ENCODE measurements at places on chromosomes 1 and 21. TPM values are rescaled to one million over a fixed set of nuclear protein-coding genes. Genes with fewer than 3 reads are reported as not detected.
A peak's percentile ranks its signal among the peaks of the same experiment; 100 is the strongest.

HSD17B7 gene
- total RNA-seq: 5.6 TPM

OPRD1 gene
- not detected for total RNA-seq

C1orf159 gene
- total RNA-seq: 11.1 TPM

ZBTB8A gene
- total RNA-seq: 4.5 TPM

ESPN gene
- total RNA-seq: not detected

DNA sequence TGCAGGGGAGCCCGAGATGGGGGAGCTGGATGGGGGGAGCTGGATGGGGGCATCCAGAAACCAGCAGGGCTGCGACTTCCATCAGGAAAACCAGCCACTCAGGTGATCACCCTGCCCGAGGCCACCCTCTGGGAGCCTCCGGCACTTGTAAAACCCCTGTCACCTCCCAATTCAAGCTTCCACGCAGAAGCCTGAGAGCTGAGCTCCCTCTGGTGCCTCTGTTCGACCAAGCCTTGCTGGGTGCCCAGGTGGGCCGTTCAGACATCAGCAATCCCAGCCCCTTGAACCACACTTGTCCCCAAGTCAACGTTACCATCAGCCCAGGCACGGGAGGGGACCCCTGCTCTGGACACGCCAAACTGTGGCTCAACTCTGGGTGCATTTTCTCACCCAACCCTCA is 59.6 kb downstream of the MEGF6 start:
- DNase-seq: no peak

CFH gene
- total RNA-seq: 20.0 TPM

DNA sequence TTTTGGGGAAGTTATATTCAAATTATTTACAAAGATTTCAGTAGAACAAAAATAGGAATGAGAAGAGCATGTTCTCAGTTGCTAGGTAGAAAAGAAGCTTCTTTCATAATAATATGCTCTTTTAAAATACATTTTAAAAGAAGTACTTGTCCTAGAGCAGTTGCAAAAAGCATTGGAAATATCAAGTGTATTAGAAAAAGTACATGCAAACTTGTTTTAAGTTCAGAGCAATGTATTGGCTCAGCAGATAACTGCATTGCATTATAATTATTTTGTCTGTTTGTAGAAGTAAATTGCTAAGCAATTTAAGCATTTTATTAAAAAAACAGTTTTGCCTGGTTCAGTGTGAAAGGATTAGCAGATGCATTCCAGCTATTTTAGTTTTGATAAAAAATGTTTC is 806.4 kb downstream of the USP25 start:
- DNase-seq: no peak

GRCh38 chr1:220741825-220742224 is 6.3 kb upstream of the MTARC2 start:
- no peak for DNase-seq

DNA sequence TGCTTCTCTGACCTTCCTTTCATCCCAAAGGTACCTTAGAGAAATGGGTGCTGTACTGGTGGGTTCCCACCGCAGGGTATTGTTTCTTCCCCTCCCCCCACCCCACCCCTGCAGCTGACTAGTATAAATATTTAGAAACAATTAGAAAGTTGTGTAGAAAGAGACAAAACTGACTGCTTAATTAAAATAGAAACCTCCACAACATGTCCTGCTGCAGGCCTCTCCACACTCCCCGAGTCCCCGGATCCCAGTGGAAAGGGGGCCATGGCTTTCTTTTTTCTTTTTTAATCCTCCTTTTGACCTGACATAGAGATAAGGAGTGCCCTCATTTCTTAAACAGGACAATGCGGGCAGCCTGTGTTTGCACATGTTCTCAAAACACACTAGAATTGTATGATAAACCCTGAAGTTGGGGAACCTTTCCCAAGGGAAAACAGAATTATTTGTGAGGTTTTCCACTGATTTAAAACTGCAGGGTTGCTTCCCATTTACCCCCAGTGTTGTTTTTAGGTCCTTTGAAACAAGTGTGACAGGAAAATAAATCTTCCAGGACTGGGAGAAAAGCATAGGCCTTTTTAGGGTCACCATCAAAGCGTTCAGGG is 1.7 kb downstream of the RHOU start:
- DNase-seq: no peak

- no peak for DNase-seq
Measured at GRCh38 chr21:37939838-37940237, 23.6 kb upstream of the KCNJ6 start.

KLF18 gene
- total RNA-seq: not detected

GRCh38 chr1:3691421-3692204 is 39.3 kb downstream of the TP73 start:
- DNase-seq: no peak

DNA sequence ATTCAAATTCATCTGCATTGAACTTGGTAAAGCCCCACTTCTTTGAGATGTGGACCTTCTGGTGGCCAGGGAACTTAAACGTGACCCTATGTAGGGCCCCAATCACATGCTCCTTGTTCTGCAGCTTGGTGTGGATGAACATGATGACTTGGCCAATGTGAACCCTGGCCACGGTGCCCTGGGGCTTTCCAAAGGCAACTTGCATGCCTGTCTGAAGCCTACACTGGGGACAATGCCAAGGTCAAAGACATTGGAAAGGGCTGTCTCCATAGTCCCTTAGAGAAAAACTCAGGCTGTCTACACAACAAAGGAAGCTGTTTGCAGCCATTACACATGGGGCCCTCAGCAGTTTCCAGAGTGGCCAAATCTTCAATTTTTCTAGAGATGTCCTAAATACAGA is 8.9 kb upstream of the VPS13D start:
- DNase-seq: no peak

DNA sequence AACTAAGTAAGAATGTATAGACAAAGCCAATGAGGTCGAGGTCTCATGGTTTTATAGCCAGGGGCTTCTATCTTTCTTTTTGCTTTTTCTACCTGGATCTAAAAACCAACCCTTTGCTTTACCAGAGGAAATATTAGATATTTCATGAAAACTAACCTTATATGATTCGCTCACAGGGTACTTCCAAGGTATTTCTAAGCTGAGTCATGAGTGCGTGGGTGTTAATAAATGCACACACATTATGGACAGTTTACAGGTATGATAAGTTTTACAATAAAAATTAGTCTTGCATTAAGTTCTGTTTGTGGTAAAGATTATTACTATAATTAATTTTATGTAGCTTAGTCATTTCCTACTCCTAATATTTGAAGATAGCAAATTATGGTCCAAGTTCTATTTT is 217.2 kb downstream of the CHRM3 start:
- no peak for DNase-seq

KLHDC8A gene
- not detected for total RNA-seq

- peak; percentile 48 for DNase-seq
Measured at GRCh38 chr1:196464480-196464941, 143.7 kb downstream of the KCNT2 start.

- no peak for DNase-seq
Measured at GRCh38 chr1:94504601-94505000, 37.0 kb downstream of the F3 start.

ATP6V1G3 gene
- total RNA-seq: 0.89 TPM

DNA sequence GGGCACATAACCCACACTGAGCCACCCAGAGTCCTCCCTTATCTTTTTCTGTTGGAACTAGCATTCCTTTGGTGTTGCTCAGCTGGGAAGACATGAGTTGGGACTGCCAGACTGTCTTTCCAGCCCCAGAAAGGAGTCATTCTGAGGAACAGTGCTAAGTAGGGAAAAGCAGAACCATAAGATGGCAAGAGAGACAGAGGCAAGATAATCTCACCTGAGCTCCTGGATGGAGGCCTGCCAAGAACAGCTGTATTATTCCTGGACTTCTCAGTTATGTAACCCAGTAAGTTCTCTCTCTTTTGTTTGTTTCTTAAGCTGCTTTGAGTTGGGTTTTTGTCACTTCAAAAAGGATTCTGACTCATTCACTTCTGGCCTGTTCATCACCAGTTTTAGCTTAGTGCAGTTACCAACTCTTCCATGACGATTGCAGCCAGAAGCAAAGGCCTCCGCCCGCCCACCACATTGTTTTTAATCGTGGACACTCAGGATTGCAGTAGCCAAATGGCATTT is 134.4 kb downstream of the OMA1 start:
- peak; percentile 77 for DNase-seq

S100A7 gene
- not detected for total RNA-seq

DNA sequence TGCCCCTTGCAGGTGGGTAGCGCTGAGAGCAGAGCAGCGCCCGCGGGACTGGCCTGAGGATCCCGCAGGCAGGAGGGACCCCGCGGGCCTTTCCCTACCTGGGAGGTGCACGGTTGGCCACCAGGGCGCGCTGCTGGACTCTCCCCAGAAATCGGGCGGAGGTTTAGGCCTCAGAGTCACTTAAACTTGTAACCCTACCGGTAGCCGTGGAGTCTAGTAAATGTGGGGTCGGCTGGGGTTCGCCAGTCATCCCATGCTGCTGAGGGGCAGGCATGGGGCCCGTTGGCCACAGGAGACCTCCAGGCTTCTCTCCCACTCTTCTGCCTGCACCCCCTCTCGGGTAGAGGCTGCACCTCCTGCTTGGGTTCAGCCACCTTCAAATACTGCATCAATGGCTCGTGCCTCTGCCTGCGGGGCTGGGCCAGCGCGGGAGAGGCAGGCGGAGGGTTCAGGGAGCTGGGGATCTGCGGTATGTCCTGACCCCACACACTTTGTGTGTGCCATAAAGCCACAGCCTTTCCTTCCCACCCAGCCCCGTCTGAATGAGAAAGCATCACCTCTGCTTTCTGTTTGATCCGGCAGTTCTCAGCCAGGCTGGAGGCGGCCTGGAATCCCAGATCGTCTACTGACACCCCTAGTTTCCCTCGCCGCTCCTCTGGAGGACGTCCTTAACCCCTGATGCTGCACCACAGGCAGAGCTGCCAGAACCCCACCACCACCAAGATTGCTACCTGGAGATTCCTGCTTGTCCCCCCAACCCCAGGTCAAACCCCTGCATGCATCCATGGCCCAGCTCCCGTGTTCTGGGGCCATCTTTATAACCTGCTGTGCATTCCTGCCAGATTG is 12.3 kb upstream of the GSTM4 start:
- DNase-seq: no peak

PFDN2 gene
- 107 TPM for total RNA-seq

FCER1G gene
- 0.41 TPM for total RNA-seq

DNA sequence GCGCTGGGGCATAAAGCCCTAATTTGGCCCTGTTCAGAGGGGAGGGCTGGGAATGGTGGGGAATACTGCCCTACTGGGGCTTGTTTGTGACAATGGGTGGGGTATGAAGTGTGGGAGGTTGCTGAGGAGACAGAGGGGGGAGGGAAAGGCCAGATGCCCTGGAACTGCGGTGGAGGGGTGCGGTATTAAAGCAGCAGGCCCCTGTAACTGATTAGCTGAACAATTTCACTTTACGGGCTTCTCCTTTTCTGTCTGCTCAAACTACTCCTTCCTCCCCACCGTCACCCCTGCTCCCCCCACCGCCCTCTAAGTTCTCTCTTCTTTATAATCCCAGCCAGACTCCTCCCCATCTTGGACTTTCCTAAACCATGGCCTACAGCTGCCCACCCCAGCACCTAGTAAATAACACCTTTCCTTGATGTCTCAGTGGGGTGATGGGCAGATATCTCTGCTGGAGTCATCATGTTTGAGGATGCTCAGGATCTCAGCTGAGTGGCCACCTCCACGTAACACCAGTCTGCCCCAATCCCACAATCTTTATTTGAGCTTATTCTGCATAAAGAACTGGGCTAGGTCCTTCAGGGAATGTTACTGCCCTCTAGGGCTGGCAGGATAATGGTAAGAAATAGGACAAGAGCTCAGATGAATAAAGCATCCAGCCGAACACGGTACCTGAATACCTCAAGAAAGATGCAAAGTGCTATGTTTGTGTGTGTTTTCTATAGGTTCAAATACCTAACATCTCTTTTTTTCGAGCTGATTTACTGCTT is 33.5 kb downstream of the XCL1 start:
- no peak for DNase-seq

- DNase-seq: no peak
Measured at GRCh38 chr1:64922336-64922735, 44.0 kb downstream of the JAK1 start.

GRCh38 chr1:53835491-53835890 is 2.6 kb downstream of the NDC1 start:
- peak; percentile 41 for DNase-seq

Measured in HFFc6 (cell line).